T-helper 2 cell treated with Interferon-gamma antibody and Interleukin-4, amounts not matched to agents 5 μg/mL and 100 μg/mL, for 36 hours (primary cell): ENCODE measurements at places on chromosomes 7 and 10.

- H3K27ac ChIP-seq: no peak overlapping the region
- H3K4me1 ChIP-seq: peaks cover 3% of the 10 kb centered on the region
- no peaks in the 10 kb centered on the region for H3K36me3 ChIP-seq
- no peak for DNase-seq
- no peak overlapping the region for H3K4me3 ChIP-seq
Measured at GRCh38 chr7:49775065-49775948, 1.9 kb downstream of the VWC2 start.

DNA sequence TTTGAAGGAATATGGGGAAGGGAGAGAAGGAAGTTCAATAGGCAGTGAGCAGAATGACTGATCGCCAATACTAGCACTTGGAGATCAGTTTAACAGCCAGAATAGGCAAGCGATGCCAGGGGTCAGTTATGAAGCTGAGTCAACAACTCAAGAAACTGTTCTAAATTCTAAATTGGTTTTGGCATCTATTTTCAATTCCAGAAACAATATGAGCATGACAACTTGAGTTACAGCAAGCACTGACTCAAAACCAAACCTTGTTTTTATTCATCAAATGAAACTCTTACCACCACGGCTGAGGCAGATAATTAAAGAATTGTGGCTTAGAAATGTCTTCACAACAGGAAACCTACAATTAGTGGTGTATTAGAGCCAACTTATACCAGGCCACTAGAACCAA, 180.5 kb upstream of the ASAH2 start:
- H3K4me1 ChIP-seq: peaks cover 37% of the 10 kb centered on the region
- DNase-seq: peak; percentile 47
- no peaks in the 10 kb centered on the region for H3K27me3 ChIP-seq
- H3K4me3 ChIP-seq: peak overlapping the region; percentile 49
- H3K36me3 ChIP-seq: peaks cover 18% of the 10 kb centered on the region

GRCh38 chr10:3136336-3136735, 36.2 kb downstream of the PITRM1 start:
- no peaks in the 10 kb centered on the region for H3K4me1 ChIP-seq
- H3K27ac ChIP-seq: no peak overlapping the region
- no peak overlapping the region for H3K4me3 ChIP-seq
- H3K36me3 ChIP-seq: peaks cover 81% of the 10 kb centered on the region

DNA sequence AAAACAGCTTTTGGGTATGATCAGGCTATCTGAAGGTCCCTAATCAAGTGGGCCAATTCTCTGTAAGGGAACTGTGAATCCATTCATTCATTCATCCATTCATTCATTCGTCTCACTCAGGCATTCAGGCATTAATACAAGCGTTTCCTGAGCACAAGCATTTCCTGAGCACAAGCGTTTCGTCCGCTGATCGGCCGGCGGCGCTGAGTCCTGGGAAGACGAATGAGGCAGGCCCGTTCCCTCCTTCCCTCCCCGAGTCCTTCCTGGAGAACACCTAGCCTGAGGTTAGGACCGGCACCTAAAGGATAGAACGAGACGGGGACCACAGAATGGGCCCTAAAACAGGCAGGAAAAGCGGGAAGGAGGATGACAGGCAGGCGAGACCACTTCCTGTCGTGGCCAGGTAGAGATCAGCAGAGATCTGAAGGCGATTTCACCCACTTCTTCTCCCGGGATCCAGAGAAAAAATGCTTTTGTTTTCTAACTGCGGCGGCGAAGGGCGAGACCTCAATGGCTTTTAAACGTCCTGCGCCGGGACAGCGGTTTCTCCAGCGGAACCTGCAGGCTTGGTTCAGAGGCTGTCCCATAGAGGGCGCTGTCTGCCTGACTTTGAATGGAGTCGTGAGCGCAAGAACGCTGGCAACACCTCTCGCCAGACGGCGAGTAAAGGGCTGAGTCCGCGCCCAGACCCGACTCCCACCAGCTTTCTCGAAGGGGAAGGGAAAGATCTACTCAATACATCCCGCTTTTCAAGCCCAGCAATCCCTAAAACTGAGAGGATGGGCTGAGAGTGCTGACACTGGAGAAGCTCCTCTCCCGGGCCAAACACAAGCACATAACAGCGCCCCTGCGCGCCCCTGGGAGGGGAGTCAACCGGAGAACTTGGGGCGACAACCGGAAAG, 2.9 kb upstream of the HMX3 start:
- peak overlapping the region; percentile 83 for H3K27ac ChIP-seq
- peak overlapping the region; percentile 74 for H3K4me3 ChIP-seq
- peaks cover 68% of the 10 kb centered on the region for H3K27me3 ChIP-seq

GRCh38 chr7:51647486-51647885, 330.9 kb upstream of the COBL start:
- no peaks in the 10 kb centered on the region for H3K36me3 ChIP-seq
- no peak for DNase-seq
- no peak overlapping the region for H3K4me3 ChIP-seq
- no peak overlapping the region for H3K27ac ChIP-seq
- H3K4me1 ChIP-seq: no peaks in the 10 kb centered on the region

- no peaks in the 10 kb centered on the region for H3K4me1 ChIP-seq
- DNase-seq: peak; percentile 11
- no peak overlapping the region for H3K4me3 ChIP-seq
- H3K36me3 ChIP-seq: no peaks in the 10 kb centered on the region
- no peak overlapping the region for H3K27ac ChIP-seq
Measured at GRCh38 chr10:23314835-23315239, 29.8 kb downstream of the C10orf67 start.

- no peaks in the 10 kb centered on the region for H3K36me3 ChIP-seq
- H3K4me3 ChIP-seq: no peak overlapping the region
- no peaks in the 10 kb centered on the region for H3K4me1 ChIP-seq
- H3K27ac ChIP-seq: no peak overlapping the region
Measured at GRCh38 chr7:25009257-25009656, 29.3 kb upstream of the OSBPL3 start.

DNA sequence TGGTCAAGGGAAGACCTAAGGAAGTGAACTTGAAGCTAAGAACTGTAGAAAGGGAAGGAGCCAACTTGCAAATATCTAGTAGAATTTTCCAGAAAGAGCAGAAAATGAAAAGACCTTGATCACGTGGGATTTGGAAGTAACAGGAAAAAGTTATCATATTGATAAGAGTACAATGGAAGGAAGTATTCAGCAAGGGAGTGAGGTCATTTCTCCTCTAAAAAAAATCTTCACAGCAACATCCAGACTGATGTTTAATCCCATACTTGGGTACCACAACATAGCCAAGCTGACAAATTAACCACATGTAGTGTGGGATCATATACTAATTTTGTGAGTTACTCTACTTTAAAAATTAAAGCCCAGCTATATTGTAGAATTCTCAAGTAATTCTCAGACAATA, 207.0 kb upstream of the CXCL12 start:
- H3K4me1 ChIP-seq: no peaks in the 10 kb centered on the region
- no peak for DNase-seq
- H3K27me3 ChIP-seq: no peaks in the 10 kb centered on the region

DNA sequence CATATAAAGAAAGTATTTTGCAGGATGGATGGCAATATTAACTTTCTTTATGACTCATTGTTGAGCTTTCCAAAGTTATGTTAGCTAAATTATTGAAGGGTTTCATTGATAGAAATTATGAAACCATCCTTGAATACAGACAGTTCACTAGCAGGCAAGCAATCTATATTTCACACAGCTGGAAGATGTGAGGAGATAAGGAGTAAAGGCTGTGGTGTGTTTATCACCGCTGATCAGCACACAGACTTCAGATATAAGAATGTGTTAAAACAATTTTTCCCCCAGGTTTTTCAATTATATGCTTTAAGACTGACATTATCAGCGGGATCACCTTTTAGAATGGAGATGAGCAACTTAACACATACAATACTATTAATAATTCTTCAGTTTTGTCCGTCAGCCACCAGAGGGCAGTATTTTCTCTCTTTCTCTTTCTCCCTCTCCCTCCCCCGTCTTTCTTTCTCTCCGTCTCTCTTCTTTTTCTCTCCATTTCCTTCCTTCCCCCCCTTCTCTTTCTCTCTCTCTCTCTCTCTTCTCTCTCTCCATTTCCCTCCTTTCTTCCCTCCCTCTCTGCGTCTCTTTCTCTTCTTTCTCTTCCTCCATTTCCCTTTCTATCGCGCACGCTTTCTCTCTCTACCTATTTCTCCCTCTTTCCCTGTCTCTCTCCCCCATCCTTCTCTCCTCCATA, 62.9 kb upstream of the FAM171A1 start:
- H3K4me3 ChIP-seq: peak overlapping the region; percentile 78
- peaks cover 11% of the 10 kb centered on the region for H3K27me3 ChIP-seq
- H3K27ac ChIP-seq: no peak overlapping the region

DNA sequence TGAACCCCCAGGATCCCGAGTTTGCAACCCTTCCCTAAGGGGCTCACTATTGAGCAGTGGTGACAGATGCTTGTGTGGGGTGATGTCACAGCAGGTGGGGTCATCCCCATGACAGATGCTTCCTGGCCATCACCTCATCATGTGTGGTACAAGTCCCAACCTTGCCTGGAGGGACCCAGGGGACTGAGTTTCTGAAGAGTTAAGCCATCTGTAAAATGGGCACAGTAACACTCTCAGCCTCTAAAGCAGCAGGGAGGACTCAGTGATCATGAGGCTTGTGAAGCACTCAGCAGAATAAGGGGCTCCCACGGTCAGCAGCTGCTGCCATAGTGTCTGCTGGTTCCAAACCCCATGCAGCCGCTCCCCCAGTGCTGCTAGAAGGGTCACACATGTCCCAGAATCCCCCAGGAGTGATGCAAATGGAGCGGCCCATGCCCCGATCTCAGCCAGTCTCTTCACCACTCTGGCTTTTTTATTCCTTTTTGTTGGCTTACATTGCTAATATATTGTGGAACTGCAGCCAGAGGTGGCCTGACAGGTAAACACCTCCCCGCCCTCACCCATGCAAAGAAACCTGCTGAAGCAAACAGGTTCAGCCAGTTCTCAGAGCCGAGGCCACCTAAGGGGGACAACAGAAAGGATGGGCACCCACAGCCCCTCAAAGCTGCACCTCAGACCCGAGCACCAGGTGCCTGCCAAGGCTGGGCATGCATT, 102.1 kb upstream of the PDGFA start:
- H3K27me3 ChIP-seq: no peaks in the 10 kb centered on the region
- peaks cover 27% of the 10 kb centered on the region for H3K4me1 ChIP-seq
- H3K27ac ChIP-seq: no peak overlapping the region
- H3K4me3 ChIP-seq: no peak overlapping the region
- peaks cover 53% of the 10 kb centered on the region for H3K36me3 ChIP-seq

DNA sequence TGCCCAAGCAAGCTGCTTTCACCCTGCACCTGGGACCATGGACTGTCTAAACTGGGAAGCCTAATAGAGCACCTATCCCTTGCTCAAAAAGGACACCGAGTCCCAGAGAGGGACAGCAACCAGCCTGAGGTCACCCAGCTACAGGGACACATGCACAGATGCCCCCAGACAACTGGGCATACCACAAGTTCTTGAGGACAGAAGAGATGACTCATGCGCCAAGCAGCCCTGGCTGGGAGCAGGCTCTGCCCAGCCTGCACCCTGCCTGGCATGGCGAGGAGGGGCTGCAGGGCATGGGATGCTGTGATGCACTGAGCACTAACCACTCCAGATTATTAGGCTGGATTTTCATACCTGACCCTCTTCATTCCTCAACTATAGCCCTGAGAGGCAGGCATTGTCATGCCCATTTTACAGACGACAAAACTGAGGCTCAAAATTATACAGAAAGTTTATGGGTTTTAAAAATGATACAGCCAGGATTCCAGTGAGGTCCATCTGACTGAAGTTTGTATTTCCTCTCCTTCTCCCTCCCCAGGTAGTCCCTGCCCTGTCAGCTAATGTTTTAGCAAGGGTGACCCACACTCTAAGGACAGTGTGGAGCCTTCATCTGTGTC, 289.3 kb upstream of the ZMIZ1 start:
- H3K27me3 ChIP-seq: peaks cover 7% of the 10 kb centered on the region
- no peak overlapping the region for H3K27ac ChIP-seq
- no peaks in the 10 kb centered on the region for H3K4me1 ChIP-seq
- H3K4me3 ChIP-seq: no peak overlapping the region
- DNase-seq: no peak

DNA sequence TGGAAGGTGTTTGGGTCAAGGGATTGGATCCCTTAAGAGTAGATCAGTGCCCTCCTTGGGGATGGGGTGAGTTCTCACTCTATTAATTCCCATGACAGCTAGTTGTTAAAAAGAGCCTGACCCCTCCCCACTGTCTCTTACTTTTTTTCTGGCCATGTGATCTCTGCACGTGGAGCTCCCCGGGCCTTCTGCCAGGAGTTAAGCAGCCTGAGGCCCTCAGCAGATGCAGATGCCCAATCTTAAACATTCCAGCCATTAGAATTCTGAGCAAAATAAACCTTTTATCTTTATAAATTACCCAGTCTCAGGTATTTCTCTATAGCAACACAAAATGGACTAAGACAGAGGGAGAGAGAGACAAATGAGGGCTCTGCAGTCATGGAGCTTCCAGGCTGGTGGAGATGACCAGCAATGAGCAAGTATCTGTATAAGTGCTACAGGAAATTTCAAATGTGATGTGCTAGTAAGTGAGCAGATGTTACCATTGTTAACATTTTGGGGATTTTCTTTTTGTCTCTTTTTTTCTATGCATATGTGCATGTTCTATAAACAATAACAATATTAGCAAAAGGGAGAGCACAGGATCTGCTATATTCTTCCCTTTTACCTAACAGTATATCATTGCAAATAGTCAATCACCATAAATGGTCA, 26.7 kb downstream of the PLPP4 start:
- no peaks in the 10 kb centered on the region for H3K4me1 ChIP-seq
- H3K36me3 ChIP-seq: no peaks in the 10 kb centered on the region
- H3K27me3 ChIP-seq: no peaks in the 10 kb centered on the region
- no peak overlapping the region for H3K27ac ChIP-seq
